D341Med (cell line): ENCODE measurements at places on chromosomes 6 and 20.

DNA sequence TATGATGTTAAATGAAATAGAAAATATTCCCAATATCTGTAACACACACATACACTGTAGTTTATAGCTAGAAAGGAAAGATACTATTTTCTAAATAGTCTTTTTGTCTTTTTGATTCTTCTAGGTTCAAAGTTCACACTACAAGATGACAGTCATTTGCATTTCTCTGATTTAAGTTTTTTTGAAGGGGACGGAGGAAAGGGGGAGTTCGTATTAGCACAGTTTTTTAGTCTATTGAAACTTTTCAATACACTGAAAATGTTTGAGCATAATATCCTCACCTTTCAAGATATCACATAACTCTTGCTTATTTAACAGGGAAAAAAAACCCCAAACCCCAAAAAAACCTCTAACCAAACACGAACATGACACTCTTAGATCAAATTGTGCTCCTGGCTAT is 68.1 kb downstream of the BMP2 start:
- DNase-seq = no peak

- DNase-seq = no peak
These were observed 111.1 kb downstream of the UST start for GRCh38 chr6:148857798-148858390.

DNA sequence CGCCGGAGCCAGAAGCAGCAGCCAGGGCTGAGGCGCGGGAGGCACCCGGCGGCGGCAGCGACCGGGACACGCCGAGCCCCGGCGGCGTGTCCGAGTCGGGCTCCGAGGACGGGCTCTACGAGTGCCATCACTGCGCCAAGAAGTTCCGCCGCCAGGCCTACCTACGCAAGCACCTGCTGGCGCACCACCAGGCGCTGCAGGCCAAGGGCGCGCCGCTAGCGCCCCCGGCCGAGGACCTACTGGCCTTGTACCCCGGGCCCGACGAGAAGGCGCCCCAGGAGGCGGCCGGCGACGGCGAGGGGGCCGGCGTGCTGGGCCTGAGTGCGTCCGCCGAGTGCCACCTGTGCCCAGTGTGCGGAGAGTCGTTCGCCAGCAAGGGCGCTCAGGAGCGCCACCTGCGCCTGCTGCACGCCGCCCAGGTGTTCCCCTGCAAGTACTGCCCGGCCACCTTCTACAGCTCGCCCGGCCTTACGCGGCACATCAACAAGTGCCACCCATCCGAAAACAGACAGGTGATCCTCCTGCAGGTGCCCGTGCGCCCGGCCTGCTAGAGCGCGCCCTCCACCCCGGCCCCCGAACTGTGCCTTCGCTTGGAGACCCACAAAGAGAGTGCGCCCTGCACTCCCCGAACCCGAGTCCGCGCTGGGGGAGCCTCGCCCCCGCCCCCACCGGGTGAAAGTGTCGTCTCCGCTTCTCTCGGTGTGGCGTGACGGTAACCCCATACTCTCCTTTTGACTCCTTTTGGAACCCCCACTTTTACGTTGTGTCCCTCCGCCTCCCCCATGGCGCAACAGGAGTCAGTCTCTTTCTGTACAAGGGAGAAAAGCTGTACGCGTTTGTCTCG is 1.6 kb downstream of the INSM1 start:
- peak; percentile 73 for DNase-seq

DNA sequence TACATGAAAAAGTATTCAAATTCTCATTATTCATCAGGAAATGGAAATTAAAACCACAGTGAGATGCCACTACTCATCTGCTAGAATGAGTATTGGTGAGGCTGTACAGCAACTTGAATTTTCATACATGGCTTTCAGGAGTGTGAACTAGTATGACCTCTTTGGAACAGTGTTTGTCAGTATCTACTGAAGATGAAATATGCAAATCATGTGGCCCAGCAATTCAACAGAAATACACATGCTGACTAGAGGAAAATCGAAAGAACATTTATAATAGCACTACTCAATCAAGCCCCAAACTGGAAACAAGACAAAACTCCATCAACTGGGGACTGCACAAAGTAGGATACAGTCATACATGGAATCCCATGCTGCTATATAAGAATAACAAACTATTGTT is 102.2 kb downstream of the DCDC2 start:
- no peak for DNase-seq

- DNase-seq = no peak
These were observed 230.1 kb upstream of the MOCS1 start for GRCh38 chr6:40164345-40164755.

DNA sequence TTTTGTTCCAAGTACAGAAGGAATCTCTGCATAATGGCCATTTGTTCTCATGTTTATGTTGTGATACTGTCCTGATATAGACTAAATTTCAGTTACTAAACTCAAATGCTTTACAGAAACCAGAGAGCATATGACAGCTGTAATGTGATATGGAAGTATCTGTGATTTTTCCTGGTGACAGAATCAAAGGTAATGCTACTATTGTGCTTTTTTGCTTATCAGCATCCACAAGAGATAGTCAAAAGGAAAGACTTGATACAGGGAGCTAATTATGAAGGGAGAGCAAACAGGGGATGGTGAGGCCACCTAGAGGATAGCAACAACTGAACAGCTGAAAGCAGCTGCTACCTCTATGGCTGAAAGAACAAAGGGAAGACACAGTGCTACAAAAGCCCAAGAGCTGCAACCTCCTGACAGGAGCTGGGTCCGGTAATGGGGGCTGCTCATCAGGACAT is 181.4 kb downstream of the PHF3 start:
- peak; percentile 30 for DNase-seq

DNA sequence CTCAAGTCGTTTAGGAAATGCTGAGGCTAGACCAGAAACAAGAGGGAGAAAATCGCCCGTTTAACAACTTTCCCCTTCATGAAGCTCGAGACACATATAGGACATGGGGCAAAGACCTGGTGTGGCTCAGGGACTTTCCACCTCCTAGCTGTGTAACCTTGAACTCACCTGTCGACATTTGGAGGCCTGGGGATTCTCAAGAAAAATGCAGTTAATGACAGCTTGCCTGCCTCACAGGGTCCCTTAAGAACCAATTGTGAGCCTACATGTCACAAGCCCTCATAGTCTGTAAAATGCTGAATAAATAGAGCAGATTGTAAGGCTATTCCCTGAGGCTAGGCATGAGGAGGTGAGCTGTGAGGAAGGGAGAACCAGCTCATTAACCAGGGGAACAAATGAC is 35.1 kb downstream of the MGME1 start:
- no peak for DNase-seq

DNA sequence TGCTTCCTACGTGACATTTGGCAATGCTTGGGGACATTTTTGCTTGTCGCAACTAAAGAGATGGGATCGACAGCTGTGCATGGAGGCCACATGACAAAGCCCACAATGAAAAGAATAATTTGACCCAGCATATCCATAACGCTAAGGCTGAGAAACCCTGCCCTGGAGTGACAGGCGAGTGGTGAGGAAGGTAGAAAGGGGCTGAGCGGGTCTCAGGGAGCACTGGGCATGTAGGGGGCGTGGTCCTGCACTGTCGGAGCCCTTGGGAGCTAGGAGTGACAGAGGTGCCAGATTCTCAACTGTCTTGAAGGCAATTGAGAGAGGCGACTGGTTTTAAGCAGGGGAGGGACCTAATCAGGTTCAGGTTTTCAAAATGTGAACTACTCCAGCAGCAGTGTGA is 13.6 kb downstream of the GGTLC1 start:
- DNase-seq = no peak
